ENCODE measurements at places on chromosomes 5 and 9. TPM values are rescaled to one million over a fixed set of nuclear protein-coding genes. Genes with fewer than 3 reads are reported as not detected.

DAB2IP gene
- 45.4 TPM for total RNA-seq

GRCh38 chr9:87622923-87623322 is 103.0 kb upstream of the CTSL start:
- no peak for DNase-seq

PLCXD3 gene
- total RNA-seq: 2.5 TPM

CREBRF gene
- total RNA-seq: 33.7 TPM

FBP1 gene
- 98.5 TPM for total RNA-seq

Data from omental fat pad (tissue), 4 donors.